LHCN-M2 (cell line): ENCODE measurements at places on chromosomes 16 and 17. TPM values are rescaled to one million over a fixed set of nuclear protein-coding genes. Genes with fewer than 3 reads are reported as not detected.

GRCh38 chr16:7408700-7409365 lies 76.2 kb downstream of the RBFOX1 start:
- DNase-seq, result no peak

- DNase-seq, result no peak
Measured at GRCh38 chr16:86359571-86359970, 150.8 kb upstream of the FOXF1 start.

DNA sequence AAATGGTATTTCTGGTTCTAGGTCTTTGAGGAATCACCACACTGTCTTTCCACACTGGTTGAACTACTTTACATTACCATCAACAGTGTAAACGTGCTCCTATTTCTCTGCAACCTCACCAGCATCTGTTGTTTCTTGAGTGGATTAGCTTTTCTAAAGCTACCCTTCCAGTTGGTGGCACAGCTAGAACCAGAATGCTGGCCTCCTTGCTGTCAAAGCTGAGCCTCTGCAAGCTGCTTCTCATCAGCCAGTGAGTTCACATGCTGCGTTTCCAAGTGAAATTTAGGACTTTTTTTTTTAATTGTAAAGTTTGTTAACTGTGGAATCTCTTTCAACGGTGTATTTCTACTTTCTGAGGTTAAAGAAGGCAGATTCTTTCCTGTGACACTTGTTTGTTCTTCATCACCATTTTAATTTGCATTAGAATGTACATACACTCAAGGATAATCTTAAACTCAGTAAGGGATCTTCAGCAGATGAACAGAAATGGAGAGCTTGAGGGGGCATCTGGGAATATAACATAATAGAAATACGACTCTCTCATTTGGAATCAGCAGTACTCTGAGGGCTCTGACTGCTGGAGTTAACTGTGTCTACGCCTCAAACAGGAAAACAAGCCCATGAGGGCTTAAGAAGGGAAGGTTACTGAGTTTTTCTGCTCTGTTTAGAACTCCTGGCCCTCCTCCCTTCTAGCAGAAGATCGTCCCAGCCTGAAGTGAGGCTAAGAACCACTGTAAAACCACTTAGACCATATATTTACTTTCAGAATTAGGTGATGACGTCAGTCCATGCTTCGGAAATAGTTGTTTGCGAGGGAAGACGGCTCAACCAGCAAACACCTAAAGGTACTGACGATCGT lies 148.4 kb upstream of the FAM20A start:
- DNase-seq, result no peak

- DNase-seq, result no peak
Measured at GRCh38 chr17:31051506-31051905, 43.3 kb upstream of the NF1 start.

- DNase-seq, result no peak
Measured at GRCh38 chr17:4004517-4005295, 40.5 kb upstream of the ATP2A3 start.

DNA sequence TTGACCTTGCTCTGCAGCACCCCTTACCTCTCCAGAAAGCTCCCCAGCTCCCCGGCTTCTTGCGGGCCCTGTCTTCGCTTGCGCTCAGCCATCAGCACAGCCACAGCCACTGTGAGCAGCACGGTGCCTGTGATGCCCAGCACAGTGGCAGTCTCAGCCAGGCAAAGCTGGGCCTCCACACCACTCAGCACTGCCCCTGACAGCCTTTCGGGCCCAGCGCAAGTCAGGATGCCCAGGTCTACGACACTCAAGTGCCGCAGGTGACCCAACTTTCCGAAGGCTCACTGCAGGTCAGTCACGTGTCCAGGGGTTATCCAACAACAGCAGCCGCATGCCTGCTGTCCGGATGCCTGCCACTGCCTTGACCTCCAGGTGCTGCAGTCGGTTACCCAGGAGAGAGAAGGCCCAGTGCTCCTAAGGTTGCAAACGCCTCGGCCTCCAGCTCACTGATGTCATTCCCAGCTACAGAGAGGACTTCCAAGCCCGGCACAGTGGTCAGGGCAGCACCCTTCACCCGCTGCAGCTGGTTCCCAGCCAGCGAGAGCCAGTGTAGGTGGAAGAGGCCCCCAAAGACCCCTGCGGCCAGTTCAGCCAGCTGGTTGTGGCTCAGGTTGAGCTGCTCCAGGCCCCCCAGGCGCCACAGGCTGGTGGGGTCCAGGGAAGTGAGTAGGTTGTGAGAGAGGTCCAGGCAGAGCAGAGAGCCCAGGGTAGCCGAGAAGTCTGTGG lies 8.9 kb upstream of the TMEM101 start:
- DNase-seq, result no peak

GRCh38 chr17:2177235-2177811 lies 122.4 kb downstream of the HIC1 start:
- DNase-seq, result no peak

The RNF227 gene
- 6.9 and 14.2 TPM in 2 replicates for total RNA-seq
